Smooth muscle cell of the brain vasculature (primary cell): ENCODE measurements at places on chromosomes 6 and 20.

GRCh38 chr6:30356536-30356935 lies 11.6 kb downstream of the RPP21 start:
- no peak for DNase-seq

GRCh38 chr6:116840091-116840490 lies 11.2 kb upstream of the GPRC6A start:
- DNase-seq, result no peak

DNA sequence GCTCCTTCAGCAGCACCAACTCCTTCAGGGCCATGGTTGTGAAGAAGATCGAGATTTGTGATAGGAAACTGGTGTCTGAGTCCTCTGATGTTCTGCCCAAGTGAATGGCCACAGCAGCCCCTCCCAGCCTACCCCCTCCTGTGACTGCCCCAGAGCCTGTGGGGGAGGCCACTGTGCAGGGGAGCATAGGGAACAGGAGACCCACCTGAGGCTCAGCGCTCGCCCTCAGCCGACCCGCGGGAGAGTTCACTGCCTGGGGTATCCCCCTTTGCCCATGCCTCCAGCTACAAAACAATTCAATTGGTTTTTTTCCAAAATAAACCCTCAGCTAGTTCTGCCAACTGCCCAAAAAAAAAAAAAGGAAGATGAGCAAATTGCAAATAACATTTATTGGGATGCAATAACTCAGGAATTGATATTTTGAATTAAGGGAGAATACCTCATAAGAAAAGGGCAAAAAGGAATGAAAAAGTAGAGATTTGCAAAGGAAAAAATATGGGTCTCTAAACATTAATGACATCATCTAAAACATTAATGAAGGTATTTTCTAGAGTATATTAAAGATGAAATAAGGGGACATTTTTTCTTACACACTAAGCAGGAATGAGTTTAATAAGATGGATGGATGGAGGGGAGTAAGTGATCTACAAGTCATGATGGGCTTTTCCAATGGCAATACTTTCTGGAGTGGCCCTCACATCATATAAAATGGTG lies 46.1 kb downstream of the KIAA0319 start:
- no peak for DNase-seq

DNA sequence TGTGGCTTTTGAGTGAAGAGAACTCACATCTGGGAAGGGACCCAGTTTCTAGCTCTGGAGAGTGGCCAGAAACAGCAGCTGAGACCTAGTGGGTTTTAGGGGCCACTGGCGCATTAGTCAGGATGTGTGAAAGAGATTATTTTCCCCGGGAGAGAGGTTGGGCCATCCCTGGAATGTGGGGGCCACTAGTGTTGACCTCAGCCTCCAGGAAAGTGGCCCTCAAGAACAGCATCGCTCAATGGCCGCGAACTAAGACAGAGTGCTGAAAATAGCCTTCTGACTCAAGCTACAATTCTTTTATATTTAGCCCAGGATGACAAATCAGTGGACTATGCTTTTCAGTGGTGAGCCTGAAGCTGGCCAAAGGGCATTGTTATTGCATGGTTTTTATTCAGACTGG lies 210.4 kb upstream of the RNF24 start:
- peak; percentile 62 for DNase-seq

DNA sequence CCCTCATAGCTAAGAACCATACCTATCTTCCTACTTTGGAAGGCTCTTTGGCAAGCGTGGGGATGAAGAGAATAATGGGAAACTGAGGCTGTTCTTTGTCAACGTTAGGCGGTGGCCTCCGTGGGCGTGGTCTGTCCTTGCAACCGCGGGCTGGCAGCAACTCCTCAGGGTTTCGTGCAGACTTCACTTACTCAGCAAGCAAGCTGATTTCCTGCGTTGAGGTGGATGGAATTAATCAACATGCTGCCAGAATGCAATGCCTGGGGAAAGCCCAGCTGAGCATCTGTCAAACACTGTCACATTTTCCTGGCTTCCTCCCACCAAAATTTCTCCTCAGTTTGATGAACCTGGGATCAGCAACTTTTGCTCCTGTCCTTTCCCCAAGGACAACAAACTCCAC lies 9.2 kb upstream of the IL17F start:
- no peak for DNase-seq
